ENCODE measurements at places on chromosomes 5 and 9.

DNA sequence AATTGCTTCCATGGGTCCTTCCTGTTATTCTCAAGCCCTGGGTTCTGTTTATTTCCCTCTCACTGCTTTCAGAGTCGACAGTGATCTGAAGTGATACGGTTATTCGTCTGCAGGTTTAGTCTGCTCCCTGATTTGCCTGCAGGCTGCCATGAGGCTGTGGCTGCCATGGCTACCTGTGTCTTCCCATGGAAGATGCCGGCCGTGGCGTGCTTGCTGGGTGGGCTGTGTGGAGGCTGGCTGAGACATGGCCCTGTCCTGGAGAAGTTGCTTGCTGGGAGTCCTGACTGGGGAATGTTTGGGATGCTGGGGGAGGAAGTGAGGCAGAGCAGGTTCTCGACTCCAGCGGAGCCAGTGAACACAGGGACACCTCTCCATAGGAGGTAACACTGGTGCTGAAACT, 104.1 kb upstream of the TBC1D2 start:
- no peak for DNase-seq

GRCh38 chr9:96449523-96449844, 485 bp upstream of the HABP4 start:
- no peak for DNase-seq

DNA sequence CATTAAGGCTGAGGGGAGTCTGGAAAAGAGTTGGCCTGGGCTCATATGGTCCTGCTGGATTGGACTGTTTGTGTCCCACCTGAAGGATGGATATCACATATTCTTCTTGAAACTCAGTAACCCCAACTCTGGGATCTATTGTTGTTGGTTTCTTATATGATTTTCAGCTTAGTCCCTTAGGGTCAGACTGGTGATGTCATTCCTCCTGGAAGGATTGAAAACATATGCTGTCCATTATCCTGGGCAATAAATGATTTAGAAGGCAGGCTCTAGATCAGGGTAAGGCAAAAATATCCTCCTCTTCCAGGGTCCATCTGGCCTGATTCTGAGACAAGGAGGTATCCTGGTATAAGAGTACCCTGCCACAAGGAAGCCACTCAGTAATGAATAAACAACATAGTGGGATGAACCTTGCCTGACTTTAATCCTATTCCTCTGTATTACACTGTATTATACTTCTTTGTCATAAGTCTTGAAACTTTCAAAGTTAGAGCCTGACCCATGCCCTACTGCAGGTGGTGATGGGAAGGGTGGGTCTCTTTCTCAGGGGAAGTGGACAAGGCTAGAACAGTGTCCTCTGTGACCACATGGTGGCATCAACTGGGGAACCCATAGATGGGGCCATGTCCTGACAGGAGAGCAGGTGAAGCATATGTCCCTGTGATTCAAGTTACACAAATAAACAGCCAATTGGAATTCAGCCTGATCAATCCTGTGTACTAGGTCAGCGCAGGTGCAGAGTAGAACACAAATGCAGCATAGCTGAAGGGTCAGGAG, 454.4 kb upstream of the TRPC7 start:
- DNase-seq, result no peak

GRCh38 chr5:161548487-161549094, 2.1 kb upstream of the GABRB2 start:
- DNase-seq, result no peak

DNA sequence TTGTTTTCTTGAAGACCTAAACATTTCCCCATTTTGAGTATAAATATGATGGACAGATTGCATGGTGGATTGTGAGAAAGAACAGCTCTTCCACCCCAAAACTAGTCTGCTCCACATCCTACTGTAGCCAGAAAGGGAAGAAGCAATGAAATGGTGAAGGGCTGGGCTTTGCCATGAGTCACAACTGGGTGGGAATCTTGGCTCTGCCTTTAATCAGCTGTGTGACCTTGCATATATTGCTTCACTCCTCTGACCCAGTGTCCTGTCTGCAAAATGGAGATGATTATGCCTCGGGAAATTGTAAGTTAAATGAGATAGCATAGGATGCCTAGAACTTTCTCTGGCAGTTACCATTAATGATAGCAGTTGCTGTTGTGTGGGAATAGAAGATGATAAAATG, 101.9 kb downstream of the PDE8B start:
- no peak for DNase-seq

All from stimulated activated naive CD4-positive, alpha-beta T cell treated with Interleukin-2 at 50 U/mL for 16 hours (primary cell).